ENCODE measurements at places on chromosomes 2 and 18. TPM values are rescaled to one million over a fixed set of nuclear protein-coding genes. Genes with fewer than 3 reads are reported as not detected.

- DNase-seq: no peak
These were observed 245.0 kb upstream of the MGAT5 start for GRCh38 chr2:134008837-134009236.

DNA sequence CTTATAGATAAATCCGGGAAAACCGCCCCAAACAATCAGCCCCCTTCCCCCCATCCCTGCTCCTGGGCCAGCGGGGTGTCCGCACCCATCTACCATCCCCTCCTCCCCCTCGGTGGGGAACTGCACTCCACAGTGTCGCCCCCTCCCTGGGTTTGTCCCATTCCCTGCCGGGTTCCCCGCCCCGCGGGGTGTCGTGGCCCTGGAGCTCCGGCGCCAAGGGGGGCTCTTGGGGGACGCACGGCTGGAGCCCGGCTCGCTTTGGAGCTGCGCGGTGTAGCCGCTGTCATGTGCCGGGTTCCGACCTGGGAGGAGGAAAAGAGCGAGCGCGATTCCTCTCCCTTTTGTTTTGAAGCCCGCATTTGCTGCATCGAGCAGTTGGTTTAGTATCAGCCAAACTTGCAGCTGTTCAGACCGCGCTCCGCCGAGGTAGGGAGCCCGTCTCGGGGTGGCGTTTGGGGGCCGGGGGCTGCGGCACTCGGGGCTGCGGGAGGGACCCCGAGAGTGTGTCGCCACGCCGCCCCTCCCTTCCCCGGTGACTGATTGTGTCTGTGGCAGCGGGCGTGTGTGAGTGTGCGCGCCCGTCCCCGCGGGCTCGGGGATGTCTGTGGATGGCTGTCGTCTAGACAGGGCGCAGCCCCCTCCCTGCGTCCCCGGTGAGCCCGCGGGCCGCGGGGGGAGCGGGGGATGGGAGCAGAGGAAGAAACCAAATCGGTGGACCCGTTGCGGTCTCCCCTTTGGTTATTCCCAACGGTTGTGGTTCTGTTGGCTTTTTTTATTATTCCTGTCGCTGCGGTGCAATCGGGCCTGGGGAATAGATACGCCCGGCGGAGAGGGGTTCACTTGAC is 797 bp downstream of the CTIF start:
- DNase-seq: peak; percentile 71

DNA sequence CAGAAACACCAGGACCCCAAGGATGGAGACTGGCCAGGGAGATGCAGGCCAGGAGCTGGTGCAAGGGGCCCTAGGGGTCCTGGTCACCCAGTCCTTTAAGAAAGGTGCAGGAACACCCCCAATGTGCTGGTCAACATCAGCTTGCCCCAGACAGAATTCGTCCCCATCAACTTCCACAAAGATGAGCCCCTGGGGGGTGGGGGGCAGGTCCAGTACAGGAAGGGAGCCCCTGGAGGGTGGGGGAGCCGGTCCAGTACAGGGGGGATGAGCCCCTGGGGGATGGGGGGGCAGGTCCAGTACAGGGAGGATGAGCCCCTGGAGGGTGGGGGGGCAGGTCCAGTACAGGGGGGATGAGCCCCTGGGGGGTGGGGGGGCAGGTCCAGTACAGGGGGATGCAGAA is 160.7 kb upstream of the SALL3 start:
- DNase-seq: no peak

DNA sequence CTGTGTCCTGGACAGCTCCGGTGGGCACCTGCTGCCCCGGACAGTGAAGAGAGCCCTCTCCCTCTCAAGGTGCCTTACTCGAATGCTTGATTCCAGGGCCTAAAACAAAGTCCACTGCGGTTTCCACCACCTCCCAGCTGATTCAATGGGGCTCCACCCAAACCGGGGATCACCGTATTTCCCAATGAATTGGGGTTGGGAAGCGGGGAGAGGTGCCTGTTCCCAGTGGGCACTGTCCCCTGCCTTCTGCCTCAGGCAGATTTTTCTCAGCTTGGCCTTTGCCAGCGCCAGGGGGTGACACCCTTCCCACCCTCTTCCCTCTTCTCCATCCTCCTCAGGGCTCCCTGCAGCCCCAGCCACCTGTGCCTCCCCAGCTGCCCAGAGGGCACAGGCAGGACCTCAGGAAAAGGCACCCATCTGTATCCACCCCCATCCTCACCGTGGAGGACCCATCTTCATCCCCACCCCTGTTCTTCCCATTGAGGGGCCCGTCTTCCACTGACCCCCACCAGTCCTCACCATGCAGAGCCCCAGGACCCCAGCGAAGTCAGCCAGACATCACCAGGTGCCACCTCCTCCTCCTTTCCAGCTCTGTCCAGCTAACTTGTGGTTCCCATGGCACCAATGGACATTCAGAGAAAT is 66.7 kb upstream of the HPCAL1 start:
- no peak for DNase-seq

- DNase-seq: peak; percentile 68
These were observed 74.8 kb downstream of the CDK15 start for GRCh38 chr2:201880993-201881611.

- no peak for DNase-seq
These were observed 135.1 kb downstream of the GFPT1 start for GRCh38 chr2:69251943-69252342.

DNA sequence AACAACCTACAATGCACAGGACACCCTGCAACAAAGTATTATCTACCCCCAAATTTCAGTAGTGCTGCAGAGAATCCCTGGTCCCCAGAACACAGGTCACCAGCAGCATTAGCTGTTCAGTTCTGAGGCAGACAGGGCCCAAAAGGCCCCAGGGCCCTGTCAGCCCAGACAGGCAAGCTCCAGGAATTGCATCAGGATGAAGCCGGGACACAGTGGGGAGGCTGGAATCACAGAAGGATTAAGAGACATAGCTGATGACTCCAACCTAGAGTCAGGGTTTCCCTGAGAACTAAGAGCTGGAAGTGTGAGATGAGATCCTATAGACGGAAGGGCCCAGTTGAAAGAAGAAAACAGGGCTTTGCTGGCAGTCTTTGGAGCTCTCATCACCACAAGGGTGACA is 148.1 kb downstream of the GALNT14 start:
- DNase-seq: no peak

- no peak for DNase-seq
These were observed 118.1 kb upstream of the ZNF521 start for GRCh38 chr18:25470062-25470461.

DNA sequence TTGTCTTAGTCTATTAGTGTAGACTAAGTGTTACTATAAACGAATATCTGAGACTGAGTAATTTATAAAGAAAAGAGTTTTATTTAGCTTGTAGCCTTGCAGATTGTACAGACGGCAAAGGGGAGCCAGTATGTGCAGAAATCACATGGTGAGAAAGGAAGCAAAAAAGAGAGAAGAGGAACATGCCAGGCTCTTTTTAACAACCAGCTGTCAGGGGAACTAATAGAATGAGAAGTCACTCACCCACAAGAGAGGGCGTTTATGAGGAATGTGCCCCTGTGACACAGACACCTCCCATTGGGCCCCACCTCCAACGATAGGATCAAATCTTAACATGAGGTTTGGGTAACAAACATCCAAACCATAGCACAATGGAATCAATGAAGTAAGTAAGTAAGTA is 20.6 kb upstream of the ZNF804A start:
- DNase-seq: no peak

DNA sequence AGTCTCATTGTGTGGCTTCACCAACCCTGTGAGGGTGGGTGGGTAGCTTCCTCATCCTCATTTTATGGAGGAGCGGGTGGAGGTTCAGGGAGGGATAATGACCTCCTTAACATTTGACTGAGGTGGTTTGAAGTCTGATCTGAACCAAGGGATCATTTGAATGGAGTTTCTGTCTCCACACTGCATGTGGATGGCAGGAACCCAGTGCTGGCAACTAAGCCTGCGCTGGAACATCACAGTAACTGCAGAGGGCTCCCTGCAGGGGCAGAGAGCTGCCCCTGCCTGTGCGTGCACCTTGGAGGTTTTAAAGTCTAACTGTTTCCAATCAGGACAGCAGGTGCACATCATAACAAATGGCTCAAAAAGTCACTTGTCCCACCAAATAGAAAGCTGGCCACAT is 3.3 kb downstream of the AGAP1 start:
- DNase-seq: no peak

GRCh38 chr2:1231466-1232063 is 181.7 kb upstream of the TPO start:
- DNase-seq: no peak

DNA sequence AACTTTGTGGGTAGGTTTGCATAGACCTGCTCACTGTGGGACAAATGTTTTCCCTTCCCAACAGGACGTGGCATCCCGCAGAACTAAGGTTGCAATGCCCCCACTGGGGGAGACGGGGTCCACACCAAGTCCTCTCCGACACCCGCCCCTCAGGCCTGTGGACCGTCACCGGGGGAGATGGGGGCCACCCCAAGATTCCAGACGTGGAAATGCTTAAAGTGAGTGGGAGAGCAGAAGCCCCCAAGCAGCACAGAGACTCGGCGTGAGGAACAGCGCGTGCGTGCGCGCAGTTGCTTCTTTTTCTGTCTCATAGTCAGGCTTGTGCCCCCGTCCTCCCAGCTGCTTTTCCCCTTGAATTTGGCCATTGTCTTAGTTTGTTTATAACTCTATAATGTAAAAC is 826.3 kb upstream of the SALL3 start:
- DNase-seq: no peak

GRCh38 chr18:424668-425067 is 75.8 kb downstream of the COLEC12 start:
- no peak for DNase-seq

DNA sequence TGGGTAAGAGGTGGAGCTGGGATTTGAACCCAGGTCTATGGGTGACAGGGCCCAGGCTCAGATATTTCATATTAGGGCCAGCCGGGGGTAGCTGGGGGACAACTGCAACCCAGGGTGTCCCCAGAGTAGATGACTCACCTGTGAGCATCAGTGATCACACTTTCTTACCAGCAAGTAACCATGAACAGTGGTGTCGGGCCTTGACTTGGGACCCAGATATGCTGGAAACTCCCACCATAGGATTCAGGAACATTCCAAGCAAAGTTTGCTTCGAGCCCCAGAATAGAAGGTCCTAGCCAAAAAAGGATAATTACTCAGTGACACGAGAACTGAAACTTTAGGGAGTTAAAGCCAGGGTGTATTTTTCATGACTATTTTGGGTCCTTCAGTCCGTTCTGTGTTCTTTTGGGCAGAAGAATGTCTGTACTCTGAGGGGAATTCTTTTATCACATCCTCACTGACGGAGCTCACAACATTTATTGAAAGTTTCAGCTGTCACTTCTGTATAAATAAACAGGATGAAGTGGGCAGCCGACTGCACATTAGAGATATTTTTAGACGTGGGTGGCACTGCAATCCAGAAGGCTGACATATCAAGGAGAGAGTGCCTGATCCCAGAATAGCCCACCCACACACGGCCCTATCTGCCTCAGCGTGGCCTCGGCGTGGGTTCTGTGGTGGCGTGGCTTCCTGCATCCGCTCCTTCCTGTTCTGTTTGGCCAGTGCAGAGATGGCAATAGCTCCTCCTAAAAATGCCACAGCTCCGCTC is 45.6 kb downstream of the RAMP1 start:
- DNase-seq: peak; percentile 64

GRCh38 chr2:170409164-170409535 is 231.2 kb downstream of the MYO3B start:
- DNase-seq: peak; percentile 82

GRCh38 chr2:96897491-96898134 is 27.7 kb upstream of the SEMA4C start:
- no peak for DNase-seq

DNA sequence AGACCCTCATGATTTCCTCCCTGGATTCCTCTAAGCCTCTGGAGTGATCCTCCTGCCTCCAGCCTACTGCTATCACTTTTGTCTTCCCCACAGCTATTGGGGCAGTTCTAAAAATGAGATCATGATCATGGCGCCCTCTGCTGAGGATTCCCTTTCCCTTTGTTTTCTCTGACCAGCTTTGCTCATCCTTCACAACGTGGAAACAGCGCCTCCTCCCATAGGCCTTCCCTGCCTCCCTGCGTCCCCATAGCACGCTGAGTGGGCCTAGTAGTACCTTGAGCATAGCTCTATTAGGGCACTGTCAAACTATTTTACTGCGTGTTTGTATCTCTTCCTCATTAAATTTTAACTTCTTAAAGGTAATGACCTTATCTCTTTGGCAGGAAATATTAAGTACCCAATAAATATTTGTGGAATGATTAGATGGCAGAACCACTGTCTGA is 207.0 kb upstream of the FANCL start:
- no peak for DNase-seq

- DNase-seq: no peak
These were observed 60.0 kb upstream of the ASAP2 start for GRCh38 chr2:9146646-9147045.

DNA sequence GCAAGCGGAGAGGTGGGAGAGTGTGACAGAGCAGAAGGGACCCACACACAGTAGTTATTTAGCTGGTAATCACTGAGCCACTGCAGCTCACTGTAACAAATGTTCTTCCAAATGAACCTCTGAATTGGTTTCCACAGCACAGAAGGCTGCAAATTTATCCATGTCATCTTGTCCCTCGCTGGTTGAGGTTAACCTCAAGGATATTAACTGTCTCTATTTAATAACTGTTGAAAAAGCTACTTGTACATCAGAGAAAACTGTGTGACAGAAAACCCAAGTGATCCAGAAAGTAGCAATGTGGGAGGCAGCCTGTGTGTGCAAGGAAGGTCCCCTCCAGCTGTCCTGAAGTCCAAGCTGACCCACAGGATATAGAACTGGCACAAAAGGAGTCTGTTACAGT is 153.6 kb downstream of the DSEL start:
- no peak for DNase-seq

- DNase-seq: peak; percentile 62
These were observed 92.0 kb downstream of the USP40 start for GRCh38 chr2:233474308-233475160.

GRCh38 chr18:46035696-46036680 is 36.1 kb downstream of the PSTPIP2 start:
- DNase-seq: no peak

GRCh38 chr2:25981596-25982272 is 563 bp downstream of the KIF3C start:
- DNase-seq: no peak

- no peak for DNase-seq
These were observed 2.3 kb downstream of the EMX1 start for GRCh38 chr2:72919414-72920317.

WDR35 gene
- 2.1 TPM for total RNA-seq

DQX1 gene
- total RNA-seq: not detected

GPR155 gene
- total RNA-seq: 1.8 TPM

OR6B2 gene
- total RNA-seq: not detected

COPS8 gene
- total RNA-seq: 16.4 TPM

CNGA3 gene
- total RNA-seq: not detected

OTOS gene
- total RNA-seq: not detected

IL36A gene
- not detected for total RNA-seq

CCDC148 gene
- total RNA-seq: not detected

GPR45 gene
- not detected for total RNA-seq

DNAJC5G gene
- not detected for total RNA-seq

SLC4A5 gene
- 0.11 TPM for total RNA-seq
